ENCODE measurements at places on chromosomes 7 and 10.

- no peak for DNase-seq
These were observed 4.5 kb downstream of the RTKN2 start for GRCh38 chr10:62264126-62264525.

DNA sequence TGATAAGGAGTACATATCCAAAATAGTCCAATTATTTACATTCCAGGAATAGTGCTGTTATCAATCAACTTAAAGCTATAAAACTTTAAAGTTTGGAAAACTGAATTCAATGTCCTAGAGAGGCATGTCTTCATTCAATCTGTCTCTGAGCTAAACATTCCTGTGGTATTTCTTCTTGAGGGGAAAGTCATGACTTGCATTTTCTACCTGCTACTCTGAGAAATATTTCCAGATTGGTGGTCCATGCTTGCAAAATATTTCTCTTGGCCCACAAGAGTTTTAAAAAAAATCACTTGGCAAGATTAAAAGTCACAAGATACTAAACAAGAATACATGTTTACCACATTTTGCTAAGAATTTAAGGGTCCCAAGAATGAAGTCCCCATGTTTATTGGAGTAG, 63.6 kb upstream of the HGF start:
- no peak for DNase-seq

- no peak for DNase-seq
These were observed 17.7 kb upstream of the CXCL12 start for GRCh38 chr10:44402465-44403195.

DNA sequence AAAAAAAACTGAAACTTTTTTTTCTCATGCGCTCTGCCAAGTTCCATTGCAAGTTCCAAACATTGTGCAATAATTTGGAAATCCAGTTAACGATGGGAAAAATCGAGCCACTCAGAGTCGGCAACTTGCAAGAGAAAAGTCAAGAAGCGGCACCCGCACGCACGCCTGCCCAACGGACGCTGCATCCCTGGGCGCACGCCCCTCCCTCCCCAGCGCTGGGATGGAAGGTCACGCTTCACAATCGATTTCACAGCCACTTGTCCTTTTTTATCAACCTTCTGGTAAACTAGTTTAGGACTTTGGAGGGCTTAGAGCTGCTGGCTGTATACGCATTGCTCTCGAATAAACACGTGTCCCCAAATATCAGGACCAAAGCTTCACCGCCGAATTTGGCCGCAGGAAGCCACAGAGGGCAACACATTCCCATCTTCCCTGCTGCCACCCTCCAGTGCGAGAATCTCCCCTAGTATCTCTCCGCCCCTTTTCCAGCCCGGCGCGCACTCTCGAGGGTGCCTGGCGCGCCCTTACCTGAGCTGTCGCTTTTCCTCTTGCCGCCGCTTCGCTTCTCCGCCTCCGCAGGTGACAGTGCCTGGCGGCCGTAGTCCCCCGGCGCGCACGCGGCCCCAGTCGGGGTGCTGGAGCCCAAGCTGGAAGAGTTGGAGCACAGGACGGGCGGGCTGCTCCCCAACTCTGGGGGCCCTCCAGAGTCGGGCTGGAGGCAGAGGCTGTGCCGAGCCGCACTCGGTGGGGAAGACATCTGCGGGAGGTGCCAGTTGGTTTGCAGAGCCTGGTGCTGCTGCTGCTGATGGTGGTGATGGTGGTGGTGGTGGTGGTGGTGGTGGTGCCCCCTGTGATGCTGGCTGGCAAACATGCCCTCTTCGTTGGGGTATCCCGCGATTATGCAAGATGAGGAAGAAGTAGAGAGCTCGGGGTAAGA, 857 bp downstream of the MEOX2 start:
- no peak for DNase-seq

DNA sequence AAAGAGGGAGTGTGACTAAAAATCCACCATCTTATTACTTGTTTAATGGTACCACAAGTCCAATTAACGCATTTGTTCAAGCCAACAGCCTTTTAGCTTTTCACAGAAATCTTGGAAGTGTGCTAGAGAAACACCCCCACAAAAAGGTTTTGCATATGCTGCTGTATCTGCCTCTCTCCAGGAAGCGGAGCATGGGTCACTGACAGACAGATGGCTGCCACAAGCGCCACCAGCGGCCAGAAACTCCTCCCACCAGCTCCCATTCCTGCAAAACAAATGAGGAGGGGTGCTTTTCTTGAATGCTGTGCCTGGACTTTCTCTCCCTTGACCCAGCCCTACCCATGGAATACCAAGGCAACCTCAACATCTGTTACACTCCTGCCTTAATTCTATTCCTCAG, 176.3 kb upstream of the LRGUK start:
- DNase-seq: no peak

Data from D721Med (cell line).